OCI-M1 (cell line): ENCODE measurements at places on chromosomes 12 and 14.

DNA sequence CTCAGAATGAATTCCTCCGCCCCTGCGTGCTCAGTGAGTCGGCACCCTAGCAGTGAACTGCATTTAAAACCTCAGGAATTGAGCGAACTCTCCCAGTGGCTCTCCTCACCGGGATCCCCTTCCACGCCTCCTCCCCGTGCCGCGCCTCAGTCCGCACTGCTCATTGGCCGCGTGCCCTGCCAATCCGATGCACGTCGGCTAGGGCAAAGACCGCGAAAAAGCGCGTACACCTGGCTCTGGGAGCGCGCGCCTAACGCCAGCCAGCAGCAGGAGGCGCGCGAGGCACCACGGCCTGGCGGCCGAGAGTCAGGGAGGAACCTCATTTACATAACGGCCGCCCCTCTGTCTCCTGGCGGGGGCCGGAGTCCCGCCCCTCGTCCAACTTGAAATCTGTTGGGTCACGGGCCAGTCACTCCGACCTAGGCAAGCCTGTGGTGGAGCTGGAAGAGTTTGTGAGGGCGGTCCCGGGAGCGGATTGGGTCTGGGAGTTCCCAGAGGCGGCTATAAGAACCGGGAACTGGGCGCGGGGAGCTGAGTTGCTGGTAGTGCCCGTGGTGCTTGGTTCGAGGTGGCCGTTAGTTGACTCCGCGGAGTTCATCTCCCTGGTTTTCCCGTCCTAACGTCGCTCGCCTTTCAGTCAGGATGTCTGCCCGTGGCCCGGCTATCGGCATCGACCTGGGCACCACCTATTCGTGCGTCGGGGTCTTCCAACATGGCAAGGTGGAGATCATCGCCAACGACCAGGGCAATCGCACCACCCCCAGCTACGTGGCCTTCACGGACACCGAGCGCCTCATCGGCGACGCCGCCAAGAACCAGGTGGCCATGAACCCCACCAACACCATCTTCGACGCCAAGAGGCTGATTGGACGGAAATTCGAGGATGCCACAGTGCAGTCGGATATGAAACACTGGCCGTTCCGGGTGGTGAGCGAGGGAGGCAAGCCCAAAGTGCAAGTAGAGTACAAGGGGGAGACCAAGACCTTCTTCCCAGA, at the start of gene HSPA2:
Gene HSPA2 (plus strand): TSS at position 534 of the 995 bp plus-strand sequence. CDS start 109 bp downstream, at position 643.
- peak; percentile 98 for DNase-seq

- DNase-seq = no peak
Observed at GRCh38 chr14:31154956-31155355, 52.6 kb downstream of the HECTD1 start.

DNA sequence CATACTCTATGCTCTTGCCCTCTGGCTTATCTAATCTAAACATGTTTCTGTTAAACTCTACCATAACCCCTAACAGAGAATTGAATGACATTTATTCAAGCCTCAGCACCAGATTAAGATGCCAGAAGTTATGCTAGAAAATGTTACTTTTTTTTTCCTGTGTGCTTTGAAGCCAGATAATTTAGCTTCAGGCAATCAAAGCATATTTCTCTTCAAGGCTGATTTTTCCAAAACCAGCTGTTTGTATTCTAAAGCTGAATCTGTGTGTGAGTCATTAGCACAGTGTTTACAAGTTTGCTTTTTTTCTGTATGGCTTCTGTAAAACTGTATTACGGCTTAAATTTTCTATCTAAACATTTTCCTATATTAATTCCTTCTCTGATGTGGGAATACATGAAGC, 326.1 kb downstream of the FSCB start:
- peak; percentile 68 for DNase-seq

- no peak for DNase-seq
Observed at GRCh38 chr12:54142114-54142475, 46.7 kb downstream of the SMUG1 start.

DNA sequence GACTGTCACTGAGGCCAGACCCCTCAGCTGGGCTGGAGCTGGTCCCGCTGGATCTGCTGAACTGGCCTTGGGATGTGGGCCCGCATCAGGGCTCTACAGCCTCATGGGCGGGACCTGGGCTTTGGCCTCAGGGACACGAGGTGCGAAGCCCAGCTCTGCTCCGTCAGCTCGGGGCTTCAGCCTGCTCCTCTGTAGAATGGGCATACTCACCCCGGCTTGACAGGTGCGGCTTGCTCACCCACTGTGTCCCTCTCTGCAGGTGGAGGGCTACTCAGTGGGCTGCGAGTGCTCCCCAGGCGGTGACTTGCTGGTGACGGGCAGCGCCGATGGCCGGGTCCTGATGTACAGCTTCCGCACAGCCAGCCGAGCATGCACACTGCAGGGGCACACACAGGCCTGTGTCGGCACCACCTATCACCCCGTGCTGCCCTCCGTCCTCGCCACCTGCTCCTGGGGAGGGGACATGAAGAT, 57.6 kb downstream of the BEGAIN start:
- DNase-seq = no peak

GRCh38 chr12:132657004-132657727, 30.0 kb downstream of the POLE start:
- no peak for DNase-seq

- DNase-seq = peak; percentile 5
Observed at GRCh38 chr14:20809917-20810316, 7.3 kb upstream of the RNASE1 start.

DNA sequence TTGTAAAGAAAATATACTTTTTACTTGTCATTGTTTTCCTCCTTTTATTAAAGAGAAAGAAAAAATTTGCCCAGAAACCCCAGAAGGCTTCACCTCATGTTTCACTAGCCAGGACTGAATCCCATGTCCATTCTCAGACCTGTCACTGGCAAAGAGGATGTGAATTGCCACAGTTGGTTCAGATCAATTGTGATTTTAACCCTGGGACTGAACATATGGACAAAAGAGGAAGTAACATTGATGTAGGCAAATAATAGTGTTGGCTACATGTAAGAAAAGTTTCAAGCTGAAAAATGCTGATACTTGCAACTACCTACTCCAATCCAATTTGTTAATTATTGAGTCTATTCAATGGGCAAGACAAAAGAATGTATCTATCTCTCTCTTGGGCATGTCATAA, 8.6 kb upstream of the CCDC196 start:
- DNase-seq = peak; percentile 3

DNA sequence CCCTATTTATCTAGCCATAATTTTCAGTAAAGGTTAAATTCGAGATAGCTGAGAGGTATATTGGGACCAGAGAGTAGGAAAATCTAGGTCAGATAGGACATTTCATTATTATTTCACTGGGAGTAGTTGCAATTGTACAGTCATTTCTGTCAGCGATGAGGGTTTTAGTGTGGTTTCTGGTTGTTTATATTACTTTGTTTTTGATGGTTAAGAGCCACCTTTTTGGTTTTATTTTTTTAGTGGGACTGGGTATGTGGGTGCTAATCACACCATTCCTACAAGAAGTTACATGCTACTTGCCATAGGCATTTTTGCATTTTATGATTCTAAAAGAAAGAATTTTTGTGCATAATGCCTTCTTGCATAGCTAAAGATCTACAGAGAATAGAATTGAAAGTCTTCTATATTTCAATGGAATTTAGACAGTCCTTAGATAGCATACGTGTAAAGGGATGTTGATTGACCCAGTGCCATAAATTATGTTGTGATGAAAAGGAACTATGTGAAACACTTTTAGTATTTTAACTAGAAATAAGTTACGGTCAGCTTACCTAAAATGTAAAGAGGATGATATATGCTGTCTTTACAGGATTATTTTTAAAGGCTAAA, 85.2 kb downstream of the KTN1 start:
- DNase-seq = no peak
